Transverse colon (tissue), 4 donors: ENCODE measurements at places on chromosomes 12 and 14. TPM values are rescaled to one million over a fixed set of nuclear protein-coding genes. Genes with fewer than 3 reads are reported as not detected.

DNA sequence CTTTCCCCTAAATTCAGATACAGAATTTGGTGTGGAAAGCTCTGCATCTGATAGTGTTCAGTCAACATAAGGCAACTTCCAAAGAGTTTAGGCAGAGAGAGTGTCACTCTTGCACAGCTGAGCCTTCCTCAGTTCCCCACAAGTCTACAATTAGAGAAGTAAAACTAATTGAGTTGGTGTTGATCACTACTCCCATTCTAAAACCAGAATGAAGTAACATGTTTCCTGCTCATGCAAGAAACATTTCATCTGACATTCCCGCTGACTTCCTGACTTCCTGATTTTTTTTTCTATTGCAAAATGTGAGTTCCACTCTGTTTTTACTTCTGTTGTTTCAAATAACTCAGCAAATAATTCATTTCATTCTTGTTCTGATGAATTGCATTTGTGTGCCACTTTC lies 271.0 kb downstream of the ALG10B start:
- DNase-seq, result no peak

CD163L1 gene
- 6.4 TPM for total RNA-seq

DNA sequence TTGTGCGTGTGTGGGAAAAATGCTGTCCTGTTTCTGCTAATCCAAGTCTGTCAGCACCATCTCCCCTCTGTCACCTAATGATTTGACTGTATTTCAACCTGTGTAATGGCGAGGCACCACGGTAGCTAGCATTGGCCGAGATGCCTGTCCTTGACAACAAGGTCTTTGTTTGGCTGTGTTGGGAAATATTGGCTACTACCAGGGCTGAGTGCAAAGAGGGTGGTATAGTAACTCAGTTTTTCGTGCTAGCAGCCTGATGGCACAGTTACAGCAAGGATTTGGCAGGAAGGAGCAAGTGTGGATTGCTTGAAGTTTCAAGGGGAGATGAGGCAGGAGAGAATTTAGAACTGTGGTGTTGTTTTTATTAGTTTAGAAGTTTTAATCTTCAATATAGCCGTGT lies 440.3 kb upstream of the RGS6 start:
- no peak for DNase-seq

GRCh38 chr12:54019091-54019811 lies 9.0 kb upstream of the HOXC6 start:
- DNase-seq, result no peak

- no peak for DNase-seq
Measured at GRCh38 chr12:68794653-68795251, 13.2 kb upstream of the MDM2 start.

GRCh38 chr12:14157088-14157747 lies 175.8 kb upstream of the GRIN2B start:
- DNase-seq, result no peak

CFAP54 gene
- not detected for total RNA-seq

GRCh38 chr14:65354715-65355114 lies 57.8 kb upstream of the FUT8 start:
- DNase-seq, result no peak

- no peak for DNase-seq
Measured at GRCh38 chr12:90729736-90730135, 225.2 kb downstream of the CCER1 start.

DNA sequence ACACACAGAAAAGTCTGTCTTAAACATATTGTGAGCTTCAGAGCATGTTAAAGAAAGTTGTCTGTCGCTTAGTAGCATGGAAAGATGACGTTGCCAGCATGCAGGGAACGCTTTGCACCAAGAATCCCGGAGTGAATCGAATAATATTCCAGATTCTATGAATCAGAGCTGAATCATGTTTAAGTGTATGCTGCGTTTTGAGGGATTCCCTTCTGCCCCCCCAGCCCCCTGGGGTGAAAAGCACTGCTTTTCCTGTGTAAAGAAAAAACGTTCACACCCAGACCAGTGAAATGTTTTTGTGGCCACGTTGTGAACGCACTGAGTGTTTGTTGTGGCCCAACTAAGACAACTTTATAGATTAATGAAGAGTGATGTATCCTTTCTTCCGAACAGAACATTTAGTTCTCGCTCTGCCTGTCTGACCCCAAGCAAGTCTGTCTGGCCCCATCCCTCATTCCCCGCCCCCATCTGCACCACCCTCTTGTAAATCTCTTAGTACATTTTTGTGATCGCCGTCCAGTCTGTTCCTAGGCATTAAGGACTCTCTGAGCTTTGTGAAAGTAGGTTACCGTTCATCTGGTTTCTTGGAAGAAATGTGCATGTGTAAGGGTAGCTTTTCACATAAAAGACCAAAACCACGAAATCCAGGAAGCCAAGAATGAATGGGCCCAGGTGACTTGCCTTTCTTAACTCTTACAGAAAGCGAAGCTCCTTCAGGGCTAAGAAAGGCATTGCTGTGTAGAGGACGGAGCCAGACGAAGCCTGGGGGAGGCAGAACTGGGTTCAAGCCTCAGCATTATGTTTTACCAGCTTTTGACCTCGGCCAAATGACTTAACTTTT lies 103.0 kb downstream of the SAMD4A start:
- peak; percentile 52 for DNase-seq

DNA sequence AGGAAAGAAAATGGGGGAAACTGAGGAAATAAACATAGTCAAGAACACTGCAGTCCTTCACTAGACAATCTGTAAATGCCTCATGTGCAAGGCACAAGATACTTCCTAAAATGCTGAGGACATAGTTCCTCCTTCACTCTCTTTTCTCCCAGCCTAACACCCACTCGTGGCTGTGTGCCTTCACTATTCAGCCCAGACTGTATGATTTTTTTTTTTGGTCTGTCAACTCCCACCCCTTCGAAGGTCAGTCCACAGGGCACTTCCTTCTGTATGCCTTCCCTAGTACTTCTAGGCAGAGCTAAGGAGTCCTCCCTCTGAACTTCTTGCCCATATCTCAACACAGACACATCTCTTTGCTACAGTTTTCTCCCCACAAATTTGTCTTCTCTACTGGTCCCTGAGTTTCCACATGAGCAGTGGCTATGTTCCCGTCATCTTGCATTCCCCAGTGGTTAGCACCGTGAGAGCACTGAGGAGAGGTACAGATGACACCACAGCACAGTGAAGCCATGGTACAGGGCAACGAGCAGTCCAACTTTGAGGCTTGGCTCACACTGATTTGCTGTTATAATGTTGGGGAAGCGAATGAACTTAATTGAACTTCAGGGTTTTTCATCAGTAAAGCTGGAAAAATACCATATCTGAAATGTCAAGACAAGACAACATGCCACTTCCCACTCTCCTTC lies 24.1 kb upstream of the SYCP3 start:
- no peak for DNase-seq

NOP9 gene
- 19.1 TPM for total RNA-seq

GRCh38 chr12:11697670-11698387 lies 48.4 kb downstream of the ETV6 start:
- DNase-seq, result no peak

DNA sequence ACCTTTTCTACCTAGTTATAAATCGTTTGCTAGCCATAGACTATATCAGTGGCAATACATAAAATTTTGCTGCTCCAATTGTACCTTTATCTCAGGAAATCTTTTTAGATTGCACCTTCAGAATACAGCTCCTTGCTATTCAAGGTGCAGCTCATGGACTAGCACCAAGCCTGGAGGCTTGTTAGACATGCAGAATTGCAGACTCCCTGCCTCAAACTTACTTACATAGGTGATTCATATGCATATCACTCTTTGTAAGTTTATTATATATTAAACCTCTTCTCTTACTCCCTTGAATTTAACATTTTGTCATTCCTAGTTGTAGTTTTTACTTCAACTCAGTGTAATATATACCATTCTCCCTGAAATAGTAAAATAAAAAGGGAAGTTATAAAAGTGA lies 195.4 kb upstream of the PDZRN4 start:
- DNase-seq, result no peak

DNA sequence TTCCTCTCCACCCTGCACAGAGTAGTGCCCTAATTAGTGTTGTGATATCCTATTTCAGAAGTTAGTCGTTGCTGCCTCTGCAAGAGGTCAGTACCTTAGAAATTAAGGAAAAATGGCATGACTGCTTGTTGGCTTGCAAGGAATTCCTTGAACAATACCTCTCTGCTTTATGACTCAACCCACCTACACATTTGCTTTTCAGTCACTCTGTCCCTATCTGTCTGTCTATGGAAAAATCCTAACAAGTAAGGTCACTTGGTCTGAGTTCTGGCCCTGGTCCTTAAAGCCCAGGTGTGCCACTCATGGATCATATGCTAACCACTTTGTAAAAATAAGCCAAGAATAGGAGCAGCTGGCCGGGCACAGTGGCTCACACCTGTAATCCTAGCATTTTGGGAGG lies 116.4 kb upstream of the ATF1 start:
- no peak for DNase-seq

SSTR1 gene
- total RNA-seq, result 10.1 TPM

GRCh38 chr12:55899082-55899481 lies 28.6 kb downstream of the PYM1 start:
- DNase-seq, result no peak

PAPOLA gene
- total RNA-seq, result 208 TPM

- peak; percentile 58 for DNase-seq
Measured at GRCh38 chr12:64682572-64683277, 72.4 kb downstream of the RASSF3 start.

TMEM229B gene
- total RNA-seq, result 7.0 TPM

PLBD1 gene
- total RNA-seq, result 30.8 TPM

DNA sequence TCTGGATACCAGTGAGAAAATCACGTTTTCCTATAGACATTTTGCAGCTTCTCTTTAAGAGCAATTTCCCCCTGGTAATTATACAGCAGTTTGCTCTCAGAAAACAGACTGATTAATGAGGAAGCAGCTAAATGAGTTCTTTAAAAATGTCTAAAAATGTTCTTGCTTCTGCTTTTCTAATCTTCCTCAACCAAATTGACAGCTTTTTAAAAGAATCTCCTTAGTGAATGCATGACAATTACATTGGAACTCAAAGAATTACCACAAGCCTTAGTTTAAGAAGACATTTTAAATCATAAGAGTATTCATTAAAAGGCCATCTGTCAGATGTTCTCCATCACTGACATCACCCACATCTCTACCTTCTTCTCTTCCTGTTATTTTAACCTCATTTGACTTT lies 135.8 kb upstream of the PLXNC1 start:
- DNase-seq, result no peak

ITGB7 gene
- total RNA-seq, result 8.3 TPM

DNA sequence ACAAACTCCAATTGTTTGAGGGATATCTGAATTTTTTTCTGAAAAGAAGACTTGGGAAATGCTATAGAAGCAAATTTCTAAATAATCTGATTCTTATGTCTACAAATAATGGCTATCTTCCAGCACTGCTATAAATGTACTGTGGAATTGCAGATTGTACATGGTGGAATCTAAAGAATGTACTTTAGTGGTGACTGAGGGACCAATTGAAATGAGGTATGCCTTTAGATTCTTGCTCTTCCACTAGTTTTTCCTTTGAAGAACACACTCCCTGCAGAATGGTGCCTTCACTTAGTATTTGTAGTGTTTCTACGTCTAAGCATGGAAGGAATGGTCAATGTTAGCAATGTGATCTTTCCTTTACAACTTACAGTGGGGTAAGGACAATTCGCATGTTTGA lies 11.7 kb upstream of the PRB4 start:
- DNase-seq, result no peak

CLEC4C gene
- not detected for total RNA-seq

GRCh38 chr14:97946240-97946639 lies 1149.1 kb downstream of the VRK1 start:
- no peak for DNase-seq

ZDHHC17 gene
- 2.6 TPM for total RNA-seq

- DNase-seq, result no peak
Measured at GRCh38 chr14:63508033-63508432, 35.1 kb downstream of the PPP2R5E start.

GRCh38 chr12:27095346-27095745 lies 13.0 kb upstream of the C12orf71 start:
- no peak for DNase-seq

DNA sequence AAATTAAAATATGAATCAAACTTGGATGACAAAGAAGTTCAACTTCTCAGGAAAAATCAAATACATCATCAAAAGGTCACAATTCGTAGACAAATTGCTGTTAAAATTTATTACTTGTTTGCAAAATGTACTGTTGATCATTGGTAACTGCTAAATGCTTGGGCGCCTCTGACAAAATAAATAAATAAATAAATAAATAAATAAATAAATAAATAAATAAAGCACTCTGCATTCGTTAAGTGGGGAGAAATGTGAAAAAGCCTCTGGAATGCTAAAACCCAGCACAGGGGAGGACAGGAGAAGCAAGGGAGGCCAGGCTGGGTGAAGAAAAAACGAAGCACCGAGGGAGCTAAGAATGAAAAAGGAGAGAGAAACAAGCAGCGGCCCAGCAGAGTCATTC lies 115.2 kb downstream of the BCL11B start:
- no peak for DNase-seq

DNA sequence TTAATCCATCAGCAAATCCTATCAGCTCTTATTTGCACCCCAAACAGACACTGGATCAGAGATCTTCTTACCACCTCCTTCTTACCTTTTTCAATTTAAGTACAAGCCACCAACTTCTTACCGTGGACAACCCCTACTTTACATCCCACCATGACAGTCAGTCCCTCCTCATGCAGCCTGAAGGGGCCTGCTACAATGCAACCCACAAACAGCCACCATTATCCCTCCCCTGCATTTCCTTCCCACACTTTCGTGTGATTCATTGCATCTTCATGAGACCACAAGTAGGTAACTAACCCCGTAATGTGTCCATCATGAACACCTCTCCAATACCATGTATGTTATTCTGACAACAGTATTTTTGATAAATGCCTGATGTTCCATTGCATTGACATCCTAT lies 108.6 kb downstream of the BCL11B start:
- no peak for DNase-seq

- no peak for DNase-seq
Measured at GRCh38 chr14:22650960-22651521, 6.9 kb upstream of the OR6J1 start.

FSCB gene
- total RNA-seq, result not detected

PSMD9 gene
- 57.3 TPM for total RNA-seq

GRCh38 chr12:119665164-119665929 lies 2.6 kb upstream of the PRKAB1 start:
- no peak for DNase-seq

GRIP1 gene
- total RNA-seq, result 8.7 TPM

DNA sequence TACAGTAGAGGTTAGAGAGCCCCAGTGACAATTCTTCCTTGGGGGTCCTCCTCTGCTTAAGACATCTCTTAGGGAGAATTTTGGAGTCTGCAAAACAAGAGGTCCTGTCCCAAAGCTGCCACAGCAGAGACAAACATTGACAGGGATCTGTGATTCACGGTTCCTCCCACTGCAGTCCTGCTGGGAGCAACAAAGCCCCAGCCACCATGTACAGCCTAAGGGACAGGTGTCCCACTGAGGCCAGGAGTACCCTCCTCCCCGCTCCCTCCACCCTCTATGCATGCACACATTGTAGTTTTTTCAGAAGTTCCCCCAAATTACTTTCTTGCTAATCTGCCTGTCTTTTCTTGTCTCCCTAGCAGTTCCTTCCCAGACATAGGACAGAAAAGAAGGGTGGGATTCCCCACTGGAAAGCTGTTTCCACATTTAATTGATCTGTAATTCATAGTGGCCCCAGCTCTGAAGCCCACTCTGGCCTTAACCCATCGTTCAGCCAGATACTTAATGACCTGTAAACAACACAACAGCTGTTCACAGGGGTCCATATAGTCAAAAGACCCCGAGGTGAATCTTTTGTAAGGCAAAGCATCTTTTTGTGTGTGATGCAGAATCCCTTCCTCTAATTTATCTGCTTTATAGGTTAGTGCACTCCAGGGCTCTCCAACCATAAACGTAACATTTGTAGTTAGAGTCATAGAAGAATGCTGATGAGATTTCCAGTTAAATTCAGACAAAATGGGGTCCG lies 13.9 kb upstream of the PRICKLE1 start:
- no peak for DNase-seq
